Pancreas (tissue), 10 donors: ENCODE measurements at places on chromosomes 5 and 9. TPM values are rescaled to one million over a fixed set of nuclear protein-coding genes. Genes with fewer than 3 reads are reported as not detected.

DNA sequence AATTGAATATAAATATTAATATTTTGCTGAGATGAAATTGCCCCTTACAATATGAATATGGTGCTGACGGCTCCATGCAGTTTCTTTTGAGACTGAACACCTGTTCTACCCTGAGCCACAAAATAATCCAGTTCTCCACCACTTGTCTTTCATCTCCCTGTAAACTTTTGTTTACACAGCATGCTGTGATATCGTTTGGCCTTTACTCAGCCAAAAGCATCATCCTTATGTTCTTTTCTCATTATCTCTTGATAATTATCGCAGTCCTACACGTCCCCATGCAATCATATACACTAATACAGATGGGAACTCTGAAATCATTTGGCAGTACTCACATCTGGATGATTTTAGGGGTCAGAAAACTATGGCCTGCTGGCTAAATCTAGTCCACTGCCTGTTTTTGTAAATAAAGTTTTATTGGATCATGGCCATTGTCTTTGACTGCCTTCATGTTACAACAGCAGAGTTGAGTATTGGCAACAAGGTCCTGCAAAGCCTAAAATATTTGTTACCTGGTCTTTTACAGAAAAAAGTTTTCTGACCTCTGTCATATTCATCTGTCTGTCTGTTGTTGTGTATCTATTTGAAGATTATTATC lies 53.3 kb downstream of the AOPEP start:
- DNase-seq: no peak

GDF9 gene
- total RNA-seq: 0.19 TPM

QRFP gene
- total RNA-seq: not detected

DNA sequence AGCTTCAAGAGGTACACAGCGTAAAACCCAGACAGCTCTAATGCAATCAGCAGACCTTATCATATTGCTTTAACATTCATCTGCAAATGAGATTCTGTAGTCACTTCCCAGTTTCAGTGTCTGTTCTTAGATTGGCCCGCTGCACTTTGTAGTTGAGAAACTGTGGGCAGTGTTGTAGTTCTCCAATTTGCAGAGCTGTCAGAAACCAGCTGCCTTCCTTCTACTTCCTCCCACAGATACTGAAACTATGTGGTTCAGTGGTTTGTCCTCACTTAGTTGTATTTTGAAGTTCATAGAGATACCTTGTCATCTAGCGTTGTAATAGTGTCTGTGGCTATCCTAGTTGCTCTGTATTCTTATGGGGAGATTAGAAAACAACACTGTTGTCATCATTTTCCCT lies 39.6 kb upstream of the TRIM36 start:
- DNase-seq: no peak

DNA sequence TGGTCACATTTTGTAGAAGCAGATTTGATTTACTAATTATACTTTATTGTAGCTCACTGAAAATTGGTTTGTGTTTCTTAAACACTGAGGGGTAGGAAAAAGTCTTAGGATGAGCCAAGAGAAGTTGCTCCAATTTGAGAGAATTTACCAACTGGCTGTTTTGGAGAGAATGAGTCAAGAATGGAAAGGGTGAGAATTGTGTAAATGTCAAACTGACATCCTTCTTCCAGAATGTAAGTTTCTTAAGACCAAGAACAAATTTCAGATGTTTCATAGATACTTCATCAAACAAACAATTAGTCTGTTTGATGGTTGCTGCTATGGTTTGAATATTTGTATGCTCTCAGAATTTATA lies 106.2 kb upstream of the TXNDC8 start:
- no peak for DNase-seq
